ENCODE measurements at places on chromosomes 6 and 20.
A peak's percentile ranks its signal among the peaks of the same experiment; 100 is the strongest.

DNA sequence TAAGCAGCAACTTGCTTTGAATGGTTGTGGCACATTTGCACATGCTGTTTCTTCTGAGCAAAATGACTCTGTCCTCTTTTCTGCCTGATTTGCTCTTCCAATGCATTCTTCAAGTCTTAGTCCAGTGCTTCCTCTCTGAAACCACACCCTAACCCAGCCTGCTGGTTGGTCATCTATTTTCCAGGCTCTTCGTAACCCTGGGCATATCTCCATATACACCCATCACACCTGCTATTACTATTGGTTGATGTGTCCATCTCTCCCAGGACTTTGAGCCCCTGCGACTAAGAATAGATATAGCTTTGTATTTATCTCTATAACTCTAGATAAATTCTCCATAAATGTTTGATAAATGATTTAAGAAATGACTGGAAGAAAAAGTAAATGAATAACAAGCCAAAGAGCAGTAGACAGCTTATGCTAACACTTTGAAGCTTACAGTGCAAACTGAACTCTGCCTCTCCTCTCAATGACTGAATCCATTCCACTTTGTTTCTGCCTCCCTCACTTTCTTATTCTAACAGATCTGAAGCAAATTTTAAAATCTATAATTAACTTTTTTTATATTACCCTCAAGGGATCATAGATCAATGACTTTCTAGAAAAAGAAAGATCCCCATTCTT is 59.7 kb upstream of the NT5E start:
- DNase-seq, result no peak

GRCh38 chr20:62633598-62634329 is 8.5 kb upstream of the SLCO4A1 start:
- no peak for DNase-seq

- peak; percentile 28 for DNase-seq
Observed at GRCh38 chr6:111480988-111481822, 1.8 kb downstream of the REV3L start.

DNA sequence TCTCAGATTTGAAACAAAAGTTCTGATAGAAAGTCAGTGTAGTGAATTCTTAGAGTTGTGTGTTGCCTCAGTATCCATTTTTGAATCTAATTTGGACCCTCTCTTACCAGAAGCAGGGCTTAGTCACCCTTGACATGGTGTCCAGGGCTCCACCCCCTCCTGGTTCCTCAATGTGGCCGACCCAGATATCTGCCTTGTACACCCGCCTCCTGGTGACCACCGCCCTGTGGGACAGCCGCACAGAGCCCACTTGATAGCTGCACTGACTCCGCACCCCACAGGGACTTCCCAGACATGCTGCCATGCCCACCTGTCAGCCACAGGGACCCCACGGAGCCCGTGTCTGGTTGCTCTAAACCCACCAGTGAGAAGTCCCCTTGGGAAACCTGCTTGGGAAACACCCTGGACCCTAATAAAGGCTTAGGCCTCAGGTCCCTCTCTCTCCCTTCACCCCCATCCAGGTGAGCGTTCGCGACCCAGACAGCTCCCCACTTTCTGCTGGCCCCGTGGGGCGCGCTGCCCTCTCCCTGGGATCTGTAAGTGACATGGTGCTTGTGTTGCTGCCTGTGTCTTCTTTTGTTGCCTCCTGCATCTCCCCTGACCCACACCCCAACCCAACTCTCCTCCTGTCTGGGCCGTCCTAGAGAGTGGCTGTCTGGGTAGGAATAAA is 47.2 kb upstream of the SYNDIG1 start:
- DNase-seq, result no peak

- no peak for DNase-seq
Observed at GRCh38 chr6:7894262-7895124, 16.1 kb downstream of the TXNDC5 start.

DNA sequence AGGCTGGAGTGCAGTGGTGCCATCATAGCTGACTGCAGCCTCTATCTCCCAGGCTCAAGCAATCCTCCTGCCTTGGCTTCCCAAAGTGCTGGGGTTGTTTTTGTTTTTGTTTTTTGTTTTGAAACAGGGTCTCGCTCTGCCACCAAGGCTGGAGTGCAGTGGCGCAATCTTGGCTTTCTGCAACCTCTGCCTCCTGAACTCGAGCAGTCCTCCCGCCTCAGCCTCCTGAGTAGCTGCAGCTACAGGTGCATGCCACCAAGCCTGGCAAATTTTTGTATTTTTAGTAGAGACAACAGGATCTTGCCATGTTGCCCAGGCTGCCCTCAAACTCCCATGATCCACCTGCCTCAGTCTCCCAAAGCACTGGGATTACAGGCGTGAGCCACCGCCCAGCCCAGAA is 4.2 kb downstream of the C6orf132 start:
- DNase-seq, result no peak

GRCh38 chr20:16241911-16242310 is 331.3 kb downstream of the KIF16B start:
- DNase-seq, result no peak

DNA sequence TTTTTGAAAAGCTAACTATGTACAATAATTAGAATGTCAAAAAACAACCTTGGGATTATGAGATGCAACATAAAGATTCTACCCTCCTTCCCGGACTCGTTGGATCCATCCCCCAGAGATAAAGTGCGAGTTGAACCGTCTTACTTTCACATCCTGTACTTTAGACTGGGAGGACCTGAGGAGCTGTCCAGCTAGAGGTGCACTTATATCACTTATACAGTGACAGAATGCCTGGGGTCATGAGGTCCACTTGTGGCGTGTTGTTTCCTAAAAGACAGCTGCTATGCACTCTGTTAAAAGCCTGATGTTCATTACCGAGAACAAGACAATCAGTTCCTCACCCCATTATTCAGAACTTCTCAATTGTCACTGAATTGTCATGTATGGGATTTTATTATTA is 2.1 kb downstream of the CDS2 start:
- peak; percentile 18 for DNase-seq

DNA sequence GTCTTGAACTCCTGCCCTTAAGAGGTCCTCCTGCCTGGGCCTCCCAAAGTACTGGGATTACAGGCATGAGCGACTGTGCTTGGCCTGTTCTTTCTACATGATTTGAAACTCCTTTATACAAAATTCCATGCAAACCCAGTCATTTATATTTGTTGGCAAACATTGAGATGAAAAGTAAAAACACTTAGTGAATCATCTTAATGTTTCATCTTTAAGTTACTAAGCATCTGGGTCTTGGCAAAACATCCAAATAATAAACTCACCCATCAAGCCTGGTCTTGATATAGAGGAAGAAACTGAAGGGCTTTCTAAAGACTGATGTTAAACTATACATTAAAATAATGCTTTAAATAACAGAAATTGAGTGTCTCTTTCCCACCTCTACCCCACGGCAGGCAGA is 95.1 kb downstream of the FUT9 start:
- DNase-seq, result no peak

GRCh38 chr6:151402228-151402627 is 10.9 kb upstream of the ZBTB2 start:
- DNase-seq, result no peak

DNA sequence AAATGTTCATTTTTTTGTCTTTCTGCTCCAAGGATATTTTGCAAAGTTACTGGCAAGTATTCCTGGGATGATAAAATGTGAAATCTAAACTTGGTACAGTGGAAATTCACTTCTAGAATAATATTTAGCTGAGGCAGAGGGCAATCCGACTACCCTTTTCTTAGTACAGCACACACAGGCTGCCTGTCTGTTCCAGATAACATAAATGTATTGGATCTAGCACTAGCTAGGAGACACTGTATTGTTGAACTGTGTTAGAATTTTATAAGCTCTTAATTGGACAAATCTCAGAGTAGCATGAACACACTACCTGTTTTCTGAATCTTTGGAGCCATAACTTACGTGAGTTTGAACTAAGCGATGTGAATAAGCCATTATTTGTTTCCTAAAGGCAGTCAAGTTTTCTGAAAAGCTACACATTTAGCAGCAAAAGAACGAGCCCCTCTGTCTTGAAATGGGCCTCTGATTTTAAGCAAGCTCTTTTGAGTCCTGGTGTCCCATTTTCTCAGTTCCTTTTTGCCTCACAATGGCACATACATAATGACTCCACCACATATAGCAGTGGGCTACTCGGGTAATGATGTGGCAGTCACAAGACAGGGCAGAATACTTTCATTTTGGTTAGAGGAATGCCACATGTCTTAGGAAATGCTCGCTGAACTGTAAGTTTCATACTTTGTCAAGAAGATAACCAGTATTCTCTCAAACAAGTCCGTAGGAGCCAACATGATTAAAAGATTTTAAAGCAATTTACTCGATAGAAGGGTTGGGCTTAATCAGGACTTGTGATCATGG is 116.5 kb upstream of the ESR1 start:
- no peak for DNase-seq

- DNase-seq, result no peak
Observed at GRCh38 chr6:146224988-146225387, 196.1 kb downstream of the GRM1 start.

DNA sequence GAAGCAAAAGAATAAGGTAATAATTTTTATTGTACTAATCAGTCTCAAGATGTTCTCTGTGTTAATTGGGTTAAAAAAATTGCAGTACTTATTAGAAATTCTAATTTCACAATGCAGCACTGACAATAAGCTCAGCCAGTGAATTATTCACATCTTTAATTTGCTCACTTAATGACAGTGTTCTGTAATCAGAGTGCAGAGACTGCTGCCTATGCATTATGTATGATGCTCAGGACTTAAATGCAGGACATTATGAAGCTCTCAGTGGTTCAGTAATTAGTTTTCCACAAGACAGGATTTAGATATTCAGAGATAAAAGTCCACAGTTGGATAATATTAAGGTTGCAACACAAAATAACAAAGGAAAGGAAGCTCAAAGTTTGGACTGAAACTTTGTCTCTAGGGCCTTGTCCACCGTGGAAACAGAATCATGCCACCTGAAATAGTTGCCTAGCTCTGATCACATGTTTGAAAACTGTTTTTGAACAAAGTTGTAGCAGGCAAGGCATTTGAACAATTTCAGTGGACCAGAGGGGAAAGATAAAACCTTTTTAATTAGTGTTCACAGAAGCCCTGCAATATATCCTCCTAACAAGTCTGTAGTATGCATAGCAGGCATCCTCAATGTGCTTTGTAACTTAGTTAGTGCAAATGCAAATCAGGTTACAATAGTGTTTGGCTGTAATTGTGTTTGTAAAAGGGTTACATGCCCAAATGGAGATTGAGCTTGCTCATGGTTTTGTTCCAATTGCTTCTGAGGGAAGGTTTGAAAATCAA is 23.7 kb upstream of the MMS22L start:
- no peak for DNase-seq

- no peak for DNase-seq
Observed at GRCh38 chr6:54058236-54058635, 53.0 kb upstream of the MLIP start.

- DNase-seq, result no peak
Observed at GRCh38 chr20:33191484-33191883, 23.5 kb downstream of the BPIFA2 start.

GRCh38 chr6:167995302-167995701 is 2.2 kb upstream of the KIF25 start:
- no peak for DNase-seq

DNA sequence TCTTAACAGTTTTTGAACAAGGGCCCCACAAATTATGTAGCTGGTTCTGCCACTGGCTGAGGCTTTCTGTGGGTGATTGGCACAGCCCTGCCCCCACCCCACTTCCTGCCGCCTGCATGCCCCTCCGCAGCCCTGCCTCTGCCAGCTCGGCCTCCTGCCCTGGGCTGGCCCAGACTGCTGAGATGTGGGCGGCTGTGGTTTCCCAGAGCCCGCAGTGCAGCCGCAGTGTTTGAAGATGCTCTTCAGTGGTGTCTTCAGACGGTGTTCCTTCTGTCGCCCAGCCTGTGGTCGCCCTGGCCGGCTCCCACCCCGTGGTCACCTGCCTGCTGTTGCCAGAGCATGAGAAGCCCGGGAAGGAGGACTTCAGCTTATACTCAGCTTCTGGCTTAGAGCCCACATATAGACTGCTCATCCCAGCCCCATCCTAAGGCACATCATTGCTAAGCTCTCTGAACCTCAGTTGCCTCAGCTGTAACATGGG is 154.3 kb downstream of the VEGFA start:
- DNase-seq, result no peak

GRCh38 chr6:29850011-29850553 is 22.5 kb downstream of the HLA-G start:
- no peak for DNase-seq

- DNase-seq, result no peak
Observed at GRCh38 chr6:36997811-36998722, 7.4 kb upstream of the FGD2 start.

DNA sequence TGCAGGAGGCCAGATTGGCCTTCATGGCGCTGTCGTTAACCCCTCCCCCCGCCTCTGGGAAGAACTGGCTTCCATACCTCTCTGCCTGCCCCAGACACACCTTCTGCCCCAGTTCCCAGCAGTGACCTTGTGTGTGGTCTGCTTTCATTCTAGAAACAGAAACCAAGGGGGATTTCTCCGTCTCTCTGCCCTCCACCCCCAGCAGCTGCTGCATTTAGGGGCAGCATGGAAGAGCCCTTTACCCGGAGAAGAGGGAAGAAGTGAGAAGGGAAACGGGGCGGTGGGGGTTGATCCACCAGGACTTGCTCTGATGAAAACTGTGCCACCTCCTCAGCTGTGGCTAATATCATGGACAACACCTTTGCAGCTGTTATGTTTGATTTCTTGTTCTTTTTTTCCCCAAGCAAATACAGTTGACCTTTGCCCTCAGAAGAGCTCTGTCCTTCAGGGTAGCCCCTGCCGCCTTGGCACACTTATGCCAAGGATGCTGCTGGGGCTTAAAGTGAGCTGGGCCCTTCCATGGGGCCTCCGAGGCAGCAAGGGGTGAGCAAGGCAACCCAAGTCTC is 6.1 kb downstream of the GLP1R start:
- DNase-seq, result no peak

DNA sequence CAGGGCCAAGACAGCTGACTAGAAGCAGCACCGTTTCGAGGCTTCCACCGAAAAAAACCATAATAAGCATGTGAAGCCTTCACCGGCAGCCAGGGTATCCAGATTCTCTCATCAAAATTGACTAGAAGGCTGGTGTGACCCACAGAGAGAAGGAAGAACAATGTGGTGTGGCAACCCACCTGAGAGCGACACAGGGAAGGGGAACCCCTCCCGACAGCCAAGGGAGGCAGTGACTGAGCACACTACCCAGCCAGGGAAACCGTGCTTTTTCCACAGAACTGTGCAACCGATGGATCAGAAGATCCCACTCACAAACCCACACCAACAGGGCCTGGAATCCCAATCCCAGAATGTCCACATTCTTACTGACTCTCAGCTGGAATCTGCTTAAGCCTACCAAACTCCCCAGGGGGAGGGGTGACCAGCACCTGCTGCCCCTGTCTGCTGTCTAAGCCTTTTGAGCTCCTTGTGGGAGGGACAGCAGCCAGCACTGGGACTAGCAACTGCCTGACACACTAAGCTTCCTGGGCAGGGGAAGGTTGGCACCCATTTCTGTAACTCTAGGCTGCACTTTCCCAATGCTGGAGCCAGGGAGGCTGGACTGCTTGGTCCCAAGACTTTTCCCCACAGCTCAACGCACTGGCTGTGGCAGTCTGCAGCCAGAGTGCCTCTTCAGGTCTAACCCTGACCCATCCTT is 231.9 kb upstream of the FAM83B start:
- DNase-seq, result no peak

DNA sequence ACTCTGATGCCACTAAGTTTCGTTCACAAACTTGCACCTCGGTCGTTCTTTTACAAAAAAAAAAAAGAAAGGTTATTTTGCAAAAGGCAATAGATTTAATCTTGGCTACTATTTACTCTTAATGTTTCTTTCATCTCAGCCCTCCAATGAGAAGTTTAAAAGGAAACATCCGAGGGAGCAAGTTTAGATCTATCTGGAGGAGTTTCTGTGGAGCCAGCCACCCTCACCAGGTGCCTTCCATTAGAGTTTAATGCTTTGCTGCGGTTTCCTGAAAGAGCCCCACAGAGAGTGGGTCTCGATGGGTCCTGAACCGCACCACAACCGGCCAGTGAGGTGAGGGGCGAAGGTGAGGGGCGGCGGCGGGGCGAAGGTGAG is 632 bp downstream of the PRKN start:
- peak; percentile 10 for DNase-seq

Measured in mesenchymal stem cell (in vitro differentiated cells and primary cell).